NT2/D1 (cell line): ENCODE measurements at places on chromosomes 12 and 14.

DNA sequence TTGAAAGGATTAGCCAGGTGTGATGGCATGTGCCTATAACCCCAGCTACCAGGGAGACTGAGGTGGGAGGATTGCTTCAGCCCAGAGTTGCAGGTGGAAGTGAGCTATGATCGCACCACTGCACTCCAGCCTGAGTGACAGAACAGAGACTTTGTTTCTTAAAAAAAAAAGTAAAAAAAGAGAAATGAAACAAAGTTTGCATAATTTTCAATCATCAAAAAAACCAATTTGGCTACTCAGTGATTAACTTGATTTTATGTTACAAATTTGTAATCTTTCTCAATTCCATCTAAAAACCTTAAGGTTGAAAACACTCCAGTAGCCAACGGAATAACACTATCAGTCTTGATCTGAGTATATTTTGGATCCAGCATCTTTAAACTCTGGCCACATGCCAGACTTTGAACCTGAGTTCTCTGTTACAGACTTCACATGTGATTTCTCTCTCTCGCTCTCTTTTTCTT is 12.6 kb upstream of the DENND5B start:
- DNase-seq = no peak

DNA sequence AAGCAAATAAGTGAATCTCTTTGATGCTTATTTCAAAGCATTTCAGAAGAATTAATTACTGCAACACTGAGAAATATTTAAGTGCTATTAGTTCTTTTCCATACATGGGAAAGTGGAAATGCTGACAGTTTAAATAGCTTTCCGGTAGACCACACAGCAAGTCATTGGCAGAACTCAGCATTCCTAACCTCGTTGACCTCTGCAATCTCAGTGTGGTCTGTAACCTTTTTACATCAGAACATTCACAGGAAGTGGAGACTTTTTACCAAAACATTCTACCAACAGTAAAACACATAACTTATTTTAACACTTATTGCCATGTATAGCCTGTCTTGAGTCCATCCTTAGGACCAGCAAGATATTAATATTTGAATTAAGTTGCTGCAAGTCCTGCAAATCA is 249.5 kb upstream of the DCN start:
- DNase-seq = no peak

GRCh38 chr14:68819260-68819691 is 26.4 kb upstream of the ZFP36L1 start:
- peak; percentile 52 for DNase-seq

DNA sequence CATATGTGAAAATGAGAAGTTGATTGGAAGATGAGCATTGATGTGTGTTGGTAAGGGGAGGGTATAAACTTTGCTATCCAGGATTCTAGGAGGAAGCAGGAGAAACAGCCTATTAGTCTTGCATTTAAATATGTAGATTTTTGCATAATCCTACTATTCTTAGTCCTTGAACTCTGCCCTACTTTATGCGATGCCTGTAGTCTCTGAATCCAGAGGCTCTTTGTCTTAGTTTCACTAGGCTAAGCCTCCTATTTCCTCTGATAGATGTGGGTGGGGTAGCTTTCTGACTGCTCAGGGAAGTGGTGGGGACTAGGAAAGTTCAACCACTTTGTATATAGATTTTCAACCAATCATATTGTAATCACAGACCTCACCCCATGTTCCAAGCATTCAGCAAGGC is 49.5 kb upstream of the KCNC2 start:
- DNase-seq = peak; percentile 43

GRCh38 chr12:50344245-50344644 is 52.2 kb downstream of the FAM186A start:
- no peak for DNase-seq

DNA sequence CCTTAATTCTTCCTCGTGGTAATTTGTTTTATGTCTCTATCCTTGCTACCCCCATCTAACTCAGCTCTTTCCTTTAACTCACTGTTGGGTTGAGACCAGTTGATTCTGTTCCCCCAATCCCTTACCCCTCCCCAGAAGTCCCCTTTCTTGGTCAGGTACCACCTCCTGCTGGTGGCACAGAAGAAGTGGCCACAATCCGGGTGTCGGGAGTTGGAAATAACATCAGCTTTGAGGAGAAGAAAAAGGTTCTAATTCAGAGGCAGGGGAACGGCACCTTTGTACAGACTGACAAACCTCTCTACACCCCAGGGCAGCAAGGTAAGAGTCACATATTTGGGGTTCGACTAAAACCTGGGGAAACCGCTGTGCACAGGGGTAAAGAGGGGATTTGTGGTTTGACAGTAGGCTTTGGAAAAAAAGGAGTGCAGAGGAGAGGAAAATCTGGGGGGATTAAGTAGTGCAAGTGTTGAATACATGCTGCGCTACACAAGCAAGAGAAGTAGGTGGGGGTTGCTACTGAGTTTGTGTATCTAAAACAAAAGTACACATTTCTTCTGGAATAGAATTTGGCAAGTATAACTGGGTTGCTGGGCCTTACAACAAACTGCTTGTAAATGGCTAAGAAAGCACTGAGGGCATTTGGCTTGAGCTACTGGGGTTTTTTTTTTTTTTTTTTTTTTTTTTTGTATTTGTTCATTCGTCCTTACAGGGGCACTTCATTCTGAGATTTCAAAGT is 1.3 kb downstream of the A2ML1 start:
- DNase-seq = peak; percentile 95

- peak; percentile 55 for DNase-seq
Measured at GRCh38 chr12:8948701-8949341, 624 bp downstream of the M6PR start.

DNA sequence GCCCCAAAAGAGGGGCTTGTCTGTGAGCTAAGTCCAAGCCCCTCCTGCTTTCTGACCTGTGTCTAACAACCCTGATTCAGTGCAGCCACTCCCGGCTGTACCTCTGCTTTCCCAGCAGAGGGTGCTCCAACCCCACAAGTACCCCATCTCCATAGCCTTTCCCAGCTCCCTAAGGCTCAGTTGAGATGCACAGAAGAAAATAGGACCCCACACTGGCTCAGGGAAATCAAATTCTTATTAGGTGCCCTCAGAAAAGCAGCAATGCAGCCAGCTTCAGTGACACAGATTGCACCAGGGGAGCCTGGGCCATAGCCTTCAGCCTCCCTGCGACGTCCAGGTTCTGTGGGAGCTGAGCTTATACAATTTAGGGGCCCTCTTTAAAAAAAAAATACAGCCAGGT is 49.9 kb downstream of the LRRC74A start:
- peak; percentile 77 for DNase-seq

DNA sequence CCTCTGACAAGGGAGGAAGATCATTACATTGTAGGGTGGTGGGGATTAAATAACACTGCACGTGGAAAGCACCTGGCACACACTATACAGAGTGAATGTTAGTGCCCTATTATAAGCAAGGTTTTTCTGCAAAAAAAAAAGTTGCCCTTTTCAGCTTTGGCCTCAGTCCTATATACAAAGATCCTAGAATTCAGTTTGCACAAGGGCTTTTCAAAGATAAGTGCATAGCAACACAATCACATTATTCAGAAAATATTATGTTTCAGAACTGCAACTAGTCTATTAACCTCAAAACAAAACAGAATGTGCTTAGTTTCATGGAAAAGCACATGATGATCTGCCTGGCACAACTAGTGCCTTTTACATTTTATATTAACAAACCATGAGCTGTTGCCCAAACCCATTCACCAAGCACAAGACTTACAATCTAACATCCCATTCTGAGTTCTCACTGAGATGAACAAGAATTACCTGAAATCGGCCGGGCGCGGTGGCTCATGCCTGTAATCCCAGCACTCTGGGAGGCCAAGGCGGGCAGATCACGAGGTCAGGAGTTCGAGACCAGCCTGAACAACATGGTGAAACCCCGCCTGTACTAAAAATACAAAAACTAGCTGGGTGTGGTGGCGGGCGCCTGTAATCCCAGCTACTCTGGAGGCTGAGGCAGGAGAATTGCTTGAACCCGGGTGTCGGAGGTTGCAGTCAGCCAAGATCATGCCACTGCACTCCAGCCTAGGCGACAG is 1.8 kb downstream of the TM7SF3 start:
- no peak for DNase-seq

DNA sequence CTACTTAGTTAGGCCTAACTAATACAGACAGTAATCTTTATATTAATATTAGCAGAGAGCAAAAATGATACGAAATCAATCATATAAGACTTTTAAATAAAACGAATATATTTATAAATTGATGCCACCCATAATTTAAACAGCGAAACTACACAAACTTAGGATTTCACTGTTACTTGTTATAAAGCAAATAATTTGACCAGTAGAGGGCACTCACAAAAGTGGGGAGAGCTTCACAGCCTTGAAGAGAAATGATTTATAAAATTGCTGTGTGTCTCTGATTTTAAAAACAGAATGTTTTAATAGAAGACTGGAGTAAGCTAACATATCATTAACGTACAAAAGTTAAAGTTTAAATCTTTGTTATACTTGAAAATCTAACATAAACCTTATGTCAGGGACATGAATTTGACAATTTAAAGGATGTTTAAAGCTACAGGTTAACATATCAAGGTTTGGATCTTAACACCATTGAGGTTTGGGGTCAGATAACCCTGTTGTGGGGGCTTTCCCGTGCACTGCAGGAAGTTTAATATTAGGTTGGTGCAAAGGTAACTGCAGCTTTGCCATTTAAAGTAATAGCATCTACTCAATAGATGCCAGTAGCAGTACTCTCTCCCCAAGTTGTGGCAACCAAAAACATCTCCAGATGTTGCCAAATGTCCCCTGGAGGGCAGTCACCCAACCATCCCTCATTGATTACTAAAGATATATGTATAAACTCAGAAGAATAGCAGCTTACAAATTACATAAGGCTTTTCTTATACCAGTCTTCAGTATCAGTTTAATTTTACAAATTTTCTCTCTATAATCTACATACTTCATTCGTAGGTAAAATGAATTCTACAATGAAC is 9.3 kb downstream of the KRAS start:
- peak; percentile 56 for DNase-seq

GRCh38 chr14:75252254-75252837 is 26.3 kb upstream of the FOS start:
- DNase-seq = no peak

- DNase-seq = no peak
Measured at GRCh38 chr12:97471194-97471593, 8.6 kb downstream of the RMST start.

- DNase-seq = no peak
Measured at GRCh38 chr14:94386085-94387031, 2.0 kb downstream of the SERPINA1 start.

- no peak for DNase-seq
Measured at GRCh38 chr14:76259029-76259735, 107.5 kb downstream of the GPATCH2L start.
